ENCODE measurements at places on chromosomes 12 and 14. TPM values are rescaled to one million over a fixed set of nuclear protein-coding genes. Genes with fewer than 3 reads are reported as not detected.

The MANSC4 gene
- total RNA-seq = not detected

The SERPINA1 gene
- 1.2 TPM for total RNA-seq

GRCh38 chr12:65126482-65126881 is 5.4 kb upstream of the WIF1 start:
- DNase-seq = no peak

DNA sequence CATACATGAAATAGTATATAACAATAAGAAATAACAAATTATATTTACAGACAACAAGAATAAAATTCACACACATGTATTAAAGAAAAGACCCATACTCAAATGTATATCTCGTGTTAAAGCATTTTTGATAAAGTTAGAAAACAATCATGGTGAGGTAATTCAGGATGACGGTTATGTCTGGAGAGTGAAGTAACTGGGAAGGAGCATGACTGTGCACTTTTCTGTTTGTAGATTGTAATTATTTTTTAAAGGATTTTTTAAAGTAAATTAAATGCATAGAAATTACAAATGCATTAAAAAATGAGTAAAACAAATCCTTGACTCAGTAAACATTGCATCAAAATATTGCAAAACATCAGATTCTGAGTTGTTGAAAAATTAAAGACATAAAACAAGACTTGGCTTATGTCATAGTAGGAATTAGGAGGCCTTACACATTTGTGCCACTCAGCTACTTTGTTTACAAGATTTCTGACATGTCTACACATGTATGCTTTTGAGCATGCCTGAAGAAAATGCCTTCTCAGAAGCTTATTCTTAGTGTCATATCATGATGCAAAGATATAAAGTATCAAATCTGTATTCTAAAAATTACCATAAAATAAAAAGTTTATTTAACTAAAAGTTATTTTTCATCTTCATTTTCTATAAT is 1325.1 kb downstream of the SLC16A7 start:
- peak; percentile 2 for DNase-seq

DNA sequence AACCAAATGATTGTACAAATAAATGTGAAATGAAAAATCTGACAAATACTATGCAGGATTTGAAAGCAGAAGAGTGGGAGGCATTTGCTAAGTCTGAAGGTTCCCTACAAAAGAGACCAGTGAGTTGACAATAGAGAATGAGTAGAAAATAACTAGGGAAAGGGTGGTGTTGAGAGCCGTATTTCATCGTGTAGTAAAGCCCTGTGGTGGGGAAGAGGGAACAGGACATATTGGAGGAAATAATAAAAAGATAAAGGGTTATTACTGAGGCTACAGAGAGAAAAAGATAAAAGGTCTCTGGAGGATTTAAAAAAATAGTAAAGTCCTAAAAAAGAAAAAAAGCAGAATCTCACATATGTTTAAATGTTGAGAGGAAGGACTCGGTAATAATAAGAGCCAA is 268.8 kb downstream of the DUSP6 start:
- DNase-seq = no peak

The CARMIL3 gene
- 0.05 TPM for total RNA-seq

The GPRC5A gene
- total RNA-seq = 53.5 TPM

- DNase-seq = no peak
Measured at GRCh38 chr12:6541371-6542165, 7.3 kb downstream of the GAPDH start.

The FOXG1 gene
- total RNA-seq = 0.29 TPM

The PROX2 gene
- total RNA-seq = not detected

- no peak for DNase-seq
Measured at GRCh38 chr14:103630364-103631108, 1.5 kb downstream of the KLC1 start.

GRCh38 chr12:11601647-11602046 is 47.8 kb upstream of the ETV6 start:
- no peak for DNase-seq

DNA sequence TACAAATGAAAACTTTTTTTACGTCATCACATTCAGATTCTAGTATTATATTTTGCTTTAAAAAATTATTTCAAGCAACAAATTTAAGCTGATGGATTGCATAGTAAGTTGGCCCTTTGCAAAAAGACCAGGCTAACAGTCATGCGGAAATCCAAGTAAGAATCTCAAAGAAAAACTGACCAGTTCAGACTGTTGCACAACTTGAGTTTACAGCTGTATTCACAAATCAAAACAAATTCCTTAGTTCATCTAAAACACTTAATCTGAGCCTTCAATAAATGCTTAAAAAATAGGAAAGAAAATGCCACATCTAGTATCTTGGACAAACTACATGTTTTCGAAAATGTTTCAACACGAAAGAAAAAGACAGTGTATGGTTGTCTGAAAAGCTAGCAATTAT is 847 bp downstream of the CCDC59 start:
- no peak for DNase-seq

- no peak for DNase-seq
Measured at GRCh38 chr12:65646127-65646643, 178.1 kb upstream of the HMGA2 start.

- DNase-seq = no peak
Measured at GRCh38 chr12:88225776-88226175, 83.7 kb downstream of the TMTC3 start.

- DNase-seq = no peak
Measured at GRCh38 chr14:40003773-40004172, 571.5 kb upstream of the FBXO33 start.

DNA sequence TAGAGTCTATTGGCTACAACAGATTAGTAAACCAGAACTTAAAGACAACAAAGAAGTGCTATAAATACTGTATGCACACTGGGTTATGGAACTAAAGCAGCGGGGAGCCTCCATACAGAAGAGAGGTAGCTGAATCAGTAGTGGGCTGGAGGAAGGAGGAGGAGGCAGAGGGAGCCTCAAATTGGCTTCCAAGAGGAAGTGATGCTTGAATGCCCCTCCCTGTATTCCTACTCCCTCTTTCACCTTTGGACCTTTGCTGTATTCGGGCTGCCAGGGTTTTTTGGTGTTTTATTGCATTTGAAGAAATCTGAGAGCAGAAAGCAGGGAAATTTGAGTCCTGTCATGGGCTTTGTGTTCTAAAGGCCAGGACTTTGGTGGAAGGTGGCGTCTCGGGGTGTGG is 104.0 kb upstream of the PTPRB start:
- no peak for DNase-seq

GRCh38 chr12:116691205-116691604 is 46.7 kb downstream of the SPRING1 start:
- DNase-seq = no peak

DNA sequence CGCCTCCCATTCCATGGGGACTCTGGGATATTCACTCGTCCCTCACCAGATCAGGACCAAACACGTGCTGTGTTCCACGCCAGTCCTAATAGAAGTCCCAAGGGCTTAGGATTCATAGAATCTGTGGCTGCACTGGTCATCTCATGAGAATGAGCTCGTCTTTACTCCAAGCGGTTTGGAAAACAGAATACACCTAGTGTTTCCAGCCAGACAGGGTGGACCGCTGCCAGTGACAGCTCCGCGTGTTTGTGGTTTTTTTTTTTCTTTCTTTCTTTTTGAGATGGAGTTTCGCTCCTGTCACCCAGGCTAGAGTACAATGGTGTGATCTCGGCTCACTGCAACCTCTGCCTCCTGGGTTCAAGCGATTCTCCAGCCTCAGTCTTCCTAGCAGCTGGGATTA is 75.1 kb downstream of the GLT1D1 start:
- DNase-seq = no peak

The KRT2 gene
- total RNA-seq = not detected

GRCh38 chr12:793037-793436 is 40.7 kb downstream of the WNK1 start:
- DNase-seq = no peak

The NRL gene
- total RNA-seq = 0.72 TPM

The TSHR gene
- total RNA-seq = not detected

GRCh38 chr12:29544428-29545101 is 47.1 kb upstream of the OVCH1 start:
- DNase-seq = no peak

DNA sequence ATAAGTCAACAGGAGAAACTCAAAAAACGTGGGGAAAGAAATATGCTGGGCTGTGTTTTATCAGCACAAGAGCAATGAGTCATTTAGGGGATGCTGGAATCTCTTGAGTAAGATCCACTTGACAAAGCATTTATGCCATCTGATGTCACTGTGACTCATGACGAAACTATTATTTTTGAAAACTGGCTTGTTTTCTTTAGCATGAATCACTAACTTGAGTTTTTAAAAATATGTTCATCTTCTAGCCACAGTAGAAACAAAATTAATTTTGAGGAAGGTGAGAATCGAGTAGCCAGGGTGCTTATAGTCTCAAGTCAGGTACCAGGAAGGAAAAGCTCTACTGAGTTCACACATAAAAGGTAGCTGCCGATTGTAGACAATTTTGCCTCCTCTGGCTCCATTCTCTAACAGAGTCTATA is 456.2 kb upstream of the MGAT4C start:
- peak; percentile 96 for DNase-seq

- no peak for DNase-seq
Measured at GRCh38 chr14:68810173-68811153, 17.6 kb upstream of the ZFP36L1 start.

- no peak for DNase-seq
Measured at GRCh38 chr14:90758959-90759358, 57.3 kb downstream of the TTC7B start.

- DNase-seq = no peak
Measured at GRCh38 chr12:69023840-69024239, 90.9 kb upstream of the CPM start.

GRCh38 chr14:101236496-101237251 is 324.6 kb upstream of the DIO3 start:
- DNase-seq = no peak

The LMO3 gene
- total RNA-seq = not detected

- no peak for DNase-seq
Measured at GRCh38 chr12:59322473-59322872, 273.4 kb upstream of the SLC16A7 start.

DNA sequence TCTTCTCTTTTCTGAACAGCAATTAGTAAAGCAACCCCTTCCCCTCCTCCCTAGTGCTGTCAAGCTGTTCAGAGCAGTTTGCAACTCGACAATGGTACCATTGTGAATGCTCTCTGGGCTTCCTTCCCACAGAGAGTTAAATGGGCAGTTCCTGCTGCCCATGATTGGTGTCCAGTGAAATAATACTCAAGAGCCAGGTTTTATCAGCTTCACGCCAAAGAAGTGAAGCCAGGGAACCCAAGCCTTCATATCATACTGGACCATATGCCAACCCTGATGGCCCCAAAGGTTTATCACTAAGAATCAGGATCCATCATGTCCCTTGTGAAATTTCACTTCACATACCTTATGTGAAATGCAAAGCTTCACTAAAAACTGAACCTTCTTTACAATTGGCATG is 24.7 kb downstream of the INSM2 start:
- no peak for DNase-seq

The PRB2 gene
- not detected for total RNA-seq

DNA sequence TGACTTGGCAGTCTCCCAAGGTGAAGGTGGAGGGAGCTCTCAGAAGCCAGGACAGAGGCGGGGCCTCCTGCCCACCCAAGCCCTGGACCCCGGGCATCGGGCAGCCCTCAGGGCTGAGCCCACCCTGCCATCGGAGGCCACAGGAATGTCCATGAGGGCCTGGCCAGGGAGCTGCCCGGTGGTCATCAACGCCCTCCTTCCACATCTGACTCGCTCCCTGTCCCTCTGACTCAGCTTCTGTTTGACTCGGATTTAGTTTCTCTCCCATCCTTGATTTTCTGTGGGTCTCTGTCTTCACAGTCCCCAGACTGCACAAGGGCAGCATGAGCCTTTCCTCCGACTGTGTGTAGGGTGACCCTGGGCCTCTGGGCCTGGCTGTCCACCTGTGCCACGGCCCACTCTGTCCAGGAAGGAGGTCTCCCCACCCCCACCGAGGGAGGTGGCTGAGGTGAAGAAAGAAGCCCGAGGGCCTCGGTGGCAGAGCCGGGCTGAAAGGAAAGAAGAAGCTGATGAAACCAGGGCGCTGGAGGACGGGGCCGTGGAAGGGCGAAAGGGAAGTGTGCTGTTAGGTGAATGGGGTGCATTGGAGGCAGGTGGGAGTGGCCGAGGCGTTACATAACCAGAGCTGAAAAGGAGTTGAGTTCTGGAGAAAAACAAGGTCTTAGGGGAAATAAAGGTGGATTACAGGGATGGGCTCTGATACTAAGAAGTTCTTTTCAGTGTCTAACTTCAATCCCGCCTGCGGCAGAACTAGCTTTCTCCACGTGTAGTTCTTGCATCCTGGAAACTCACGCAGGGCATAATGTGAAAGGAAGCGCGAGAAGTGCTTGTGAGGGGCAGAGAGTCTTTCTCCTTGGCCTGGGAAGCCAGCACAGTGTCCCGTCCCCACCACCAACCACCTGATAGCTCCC is 16.7 kb upstream of the TMEM106C start:
- peak; percentile 39 for DNase-seq

- no peak for DNase-seq
Measured at GRCh38 chr14:24310646-24311604, at the start of gene LTB4R. Gene LTB4R (plus strand): TSS chr14:24311502. CDS start chr14:24315652, 4,150 bp downstream.

- DNase-seq = no peak
Measured at GRCh38 chr12:118063576-118064391, 2.8 kb upstream of the WSB2 start.

DNA sequence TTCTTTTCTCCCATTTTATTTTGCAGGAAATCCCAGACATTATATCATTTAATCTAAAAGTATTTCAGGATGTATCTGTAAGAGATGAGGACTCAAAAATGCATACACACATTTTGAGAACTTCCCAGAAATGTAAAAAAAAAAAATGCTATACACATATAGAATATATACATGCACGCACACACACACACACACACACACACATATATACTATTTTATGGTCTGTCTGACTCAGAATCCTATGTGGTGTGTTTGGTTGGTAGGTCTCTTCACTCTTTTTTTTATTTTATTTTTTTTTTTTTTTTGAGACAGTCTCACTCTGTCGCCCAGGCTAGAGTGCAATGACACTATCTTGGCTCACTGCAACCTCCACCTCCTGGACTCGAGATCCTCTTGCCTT is 65.5 kb downstream of the FBXO34 start:
- no peak for DNase-seq

The FBLN5 gene
- 8.6 TPM for total RNA-seq

GRCh38 chr12:101992091-101992490 is 69.7 kb downstream of the WASHC3 start:
- no peak for DNase-seq

The TAS2R13 gene
- 0.36 TPM for total RNA-seq

GRCh38 chr14:77290705-77291104 is 19.7 kb upstream of the NGB start:
- DNase-seq = peak; percentile 15

DNA sequence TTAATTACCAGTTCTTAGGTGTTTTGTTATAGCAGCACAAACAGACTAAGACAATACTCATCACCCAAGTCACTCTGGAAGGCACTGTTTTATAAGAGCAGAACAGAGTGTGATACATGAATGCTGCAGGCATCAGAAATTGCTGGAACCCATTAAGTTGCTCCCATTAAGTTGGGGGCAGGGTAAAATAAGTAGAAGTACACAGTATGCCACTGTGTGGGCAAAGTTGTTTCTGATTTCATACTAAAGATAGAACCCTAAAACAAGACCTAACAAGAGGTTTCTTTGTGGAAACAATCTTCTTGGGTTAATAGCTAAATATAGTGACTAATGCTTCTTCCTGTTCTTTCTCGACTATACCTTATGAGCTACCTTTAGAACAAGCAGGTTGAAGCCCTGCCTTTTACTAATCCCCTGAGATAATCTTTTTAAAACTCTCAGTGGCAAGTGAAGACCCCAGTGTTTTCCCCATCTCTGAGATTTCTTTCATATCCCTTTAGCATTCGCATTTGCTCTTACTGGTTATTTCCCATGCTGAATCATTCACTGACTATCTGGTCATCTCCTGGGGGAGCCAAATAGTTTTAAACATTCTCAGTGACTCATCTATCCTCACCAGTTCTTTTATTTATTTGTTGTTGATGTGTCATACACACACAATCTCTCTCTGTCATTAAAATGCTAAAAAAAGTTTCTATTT is 52.3 kb downstream of the SOCS2 start:
- DNase-seq = peak; percentile 99
